ENCODE measurements at places on chromosomes 4 and X. TPM values are rescaled to one million over a fixed set of nuclear protein-coding genes. Genes with fewer than 3 reads are reported as not detected.

The REPS2 gene
- 37.5 TPM for total RNA-seq

The SSX3 gene
- not detected for total RNA-seq

The UGT2B7 gene
- total RNA-seq = not detected

- no peaks in the 10 kb centered on the region for H3K27me3 ChIP-seq
- H3K27ac ChIP-seq = peak overlapping the region; percentile 78
- peaks cover 27% of the 10 kb centered on the region for H3K4me1 ChIP-seq
- DNase-seq = no peak
These were observed 1.3 kb downstream of the QDPR start for GRCh38 chr4:17510582-17510981.

GRCh38 chrX:56728752-56729151 is 291 bp upstream of the NBDY start:
- H3K27me3 ChIP-seq = no peaks in the 10 kb centered on the region
- H3K27ac ChIP-seq = peak overlapping the region; percentile 75
- peak overlapping the region; percentile 60 for H3K4me3 ChIP-seq
- DNase-seq = no peak
- no peaks in the 10 kb centered on the region for H3K36me3 ChIP-seq

- no peak for DNase-seq
- H3K4me3 ChIP-seq = no peak overlapping the region
- peaks cover 89% of the 10 kb centered on the region for H3K36me3 ChIP-seq
- peaks cover 31% of the 10 kb centered on the region for H3K4me1 ChIP-seq
- no peaks in the 10 kb centered on the region for H3K27me3 ChIP-seq
These were observed 31.1 kb downstream of the ACOX3 start for GRCh38 chr4:8409264-8410065.

- no peak overlapping the region for H3K4me3 ChIP-seq
- H3K36me3 ChIP-seq = no peaks in the 10 kb centered on the region
- H3K27me3 ChIP-seq = no peaks in the 10 kb centered on the region
- H3K27ac ChIP-seq = no peak overlapping the region
These were observed 203.1 kb upstream of the NDST3 start for GRCh38 chr4:117831060-117831683.

DNA sequence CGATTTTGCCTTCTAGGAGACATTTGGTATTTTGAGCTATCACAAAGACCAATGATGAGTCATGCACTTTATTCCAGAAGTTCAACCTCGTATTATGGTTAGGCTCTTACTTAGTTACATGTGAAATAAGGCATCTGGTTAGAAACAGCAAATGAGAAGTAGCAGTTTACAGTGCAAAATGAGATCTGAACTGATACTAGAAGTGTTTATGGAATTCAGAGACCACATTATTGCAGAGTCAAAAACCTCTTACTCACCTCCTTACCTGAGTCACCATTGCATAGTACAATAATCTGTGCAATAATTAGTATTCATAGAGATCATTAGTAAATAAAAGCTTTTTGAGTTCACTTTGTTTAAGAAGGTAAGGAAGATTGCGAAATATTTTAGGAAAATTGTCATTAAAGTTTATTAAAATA is 38.7 kb downstream of the SEC24B start:
- H3K27me3 ChIP-seq = no peaks in the 10 kb centered on the region
- H3K4me1 ChIP-seq = peaks cover 22% of the 10 kb centered on the region
- H3K27ac ChIP-seq = no peak overlapping the region
- H3K36me3 ChIP-seq = no peaks in the 10 kb centered on the region

DNA sequence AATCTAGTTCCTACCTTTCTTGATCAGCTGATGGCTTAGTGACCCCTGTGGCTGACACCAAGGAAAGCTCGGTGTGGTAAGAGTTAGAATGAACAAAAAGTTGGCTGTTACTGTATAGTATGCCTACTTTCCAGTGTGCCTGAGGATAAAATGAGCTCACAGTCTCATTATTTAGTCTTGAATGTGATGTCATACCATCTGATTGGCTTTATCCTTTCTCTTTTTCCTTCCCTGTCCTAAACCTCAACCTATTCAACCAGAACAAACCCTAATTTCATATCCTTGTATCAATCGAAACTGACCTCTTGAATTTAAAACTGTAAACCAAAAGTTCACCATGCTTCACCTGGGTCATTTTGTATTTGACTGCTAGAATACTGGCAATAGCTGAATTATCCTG is 156.4 kb downstream of the PPARGC1A start:
- no peaks in the 10 kb centered on the region for H3K27me3 ChIP-seq
- peaks cover 5% of the 10 kb centered on the region for H3K4me1 ChIP-seq
- H3K36me3 ChIP-seq = no peaks in the 10 kb centered on the region
- H3K27ac ChIP-seq = no peak overlapping the region
- no peak overlapping the region for H3K4me3 ChIP-seq
